ENCODE measurements at places on chromosomes 3 and 15.
A peak's percentile ranks its signal among the peaks of the same experiment; 100 is the strongest.

- no peak for DNase-seq
These were observed 7.4 kb downstream of the A4GNT start for GRCh38 chr3:138124706-138125355.

GRCh38 chr3:170564664-170565063 lies 21.2 kb downstream of the SLC7A14 start:
- no peak for DNase-seq

- no peak for DNase-seq
These were observed 98.3 kb downstream of the CYP19A1 start for GRCh38 chr15:51240066-51240465.

GRCh38 chr3:123807820-123808219 lies 76.3 kb downstream of the MYLK start:
- no peak for DNase-seq

DNA sequence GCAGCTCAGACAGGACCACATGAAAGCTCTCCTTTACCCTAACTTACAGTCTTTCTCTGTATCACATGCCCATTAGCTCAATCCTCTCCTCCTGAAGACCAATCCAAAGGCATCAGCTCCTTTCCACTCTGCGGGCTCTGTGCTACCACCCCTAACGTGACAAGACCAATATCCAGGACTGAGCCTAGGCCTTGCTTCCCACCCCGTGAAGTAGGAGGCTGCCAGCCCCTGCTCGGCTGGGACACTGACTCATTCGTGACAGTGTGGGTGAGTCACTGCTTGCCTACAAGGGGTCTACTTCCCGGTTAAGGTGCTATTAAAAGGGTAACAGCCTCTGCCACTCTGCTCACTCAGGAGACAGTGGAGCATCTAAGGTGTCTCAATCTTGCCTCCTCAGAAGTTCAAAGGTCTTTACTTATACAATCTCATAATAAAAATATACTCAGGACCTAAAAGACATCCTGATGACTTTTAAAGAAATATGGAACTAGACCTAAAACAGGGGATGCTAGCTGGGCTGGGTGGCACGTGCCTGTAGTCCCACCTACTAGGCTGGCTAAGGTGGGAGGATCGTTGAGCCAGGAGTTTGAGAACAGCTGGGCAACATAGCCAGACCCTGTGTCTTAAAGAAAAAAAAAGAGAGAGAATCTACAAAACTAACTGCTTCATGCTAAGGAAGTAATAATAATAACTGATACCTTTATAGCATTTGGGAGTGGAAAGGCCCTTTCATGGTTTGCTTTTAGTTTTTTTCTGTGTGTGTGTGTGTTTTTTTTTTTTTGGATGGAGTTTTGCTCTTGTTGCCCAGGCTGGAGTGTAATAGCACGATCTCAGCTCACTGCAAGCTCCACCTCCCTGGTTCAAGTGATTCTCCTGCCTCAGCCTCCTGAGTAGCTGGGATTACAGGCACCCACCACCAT lies 55.0 kb downstream of the TMEM44 start:
- no peak for DNase-seq

DNA sequence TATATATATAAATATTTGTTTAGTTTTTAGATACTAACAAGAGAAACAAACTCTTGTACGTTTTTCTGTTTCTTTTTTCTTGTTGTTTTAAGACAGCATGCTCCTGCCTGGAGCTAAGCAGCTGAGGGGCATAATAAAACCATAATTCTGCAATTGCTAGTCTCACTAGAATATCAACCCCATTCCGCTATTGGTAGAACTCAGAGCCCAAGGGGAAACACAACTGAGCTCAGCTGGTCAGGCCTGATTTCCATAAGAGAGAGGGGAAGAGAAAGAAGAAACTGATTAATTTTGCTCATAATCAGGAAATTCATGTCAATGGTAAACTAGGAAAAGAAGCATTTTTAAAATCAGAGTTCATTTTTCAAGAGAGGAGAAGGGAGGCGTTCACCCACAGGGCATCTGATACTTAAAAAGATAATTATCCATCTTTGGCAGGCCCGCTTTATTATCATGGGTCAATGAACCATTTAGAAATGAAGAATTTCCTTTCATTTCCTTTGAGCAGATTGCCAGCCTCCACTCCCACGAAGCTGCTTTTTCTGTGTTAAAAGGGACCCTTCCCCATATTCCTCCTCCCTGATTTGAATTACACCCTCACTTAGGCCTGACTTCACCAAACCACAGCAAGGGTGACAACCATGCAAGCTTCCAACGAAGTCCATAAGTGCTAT lies 965.3 kb upstream of the CFAP20DC start:
- DNase-seq: no peak

- no peak for DNase-seq
These were observed 279.1 kb upstream of the TTC14 start for GRCh38 chr3:180322829-180323228.

DNA sequence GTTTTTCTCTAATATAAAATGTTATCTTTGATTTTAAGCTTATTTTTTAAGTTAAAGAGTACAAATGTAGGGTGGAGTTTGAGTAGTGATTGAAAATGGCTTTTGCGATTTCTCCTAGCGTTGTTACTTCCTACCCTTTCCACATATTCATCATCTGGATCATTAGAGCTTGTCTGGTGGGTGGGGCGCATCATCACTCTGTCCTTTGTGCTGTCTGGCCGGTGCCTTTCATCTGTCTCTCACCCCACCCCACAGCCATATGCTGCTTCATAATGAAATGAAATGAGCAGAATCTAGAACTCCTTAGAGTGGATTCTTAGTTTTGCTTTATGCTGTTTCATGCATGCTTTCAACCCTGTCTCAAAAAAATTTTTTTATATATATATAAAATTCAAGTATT lies 44.3 kb downstream of the ATP1B3 start:
- DNase-seq: no peak

- peak; percentile 73 for DNase-seq
These were observed 23.1 kb downstream of the EPM2AIP1 start for GRCh38 chr3:36969540-36970432.

DNA sequence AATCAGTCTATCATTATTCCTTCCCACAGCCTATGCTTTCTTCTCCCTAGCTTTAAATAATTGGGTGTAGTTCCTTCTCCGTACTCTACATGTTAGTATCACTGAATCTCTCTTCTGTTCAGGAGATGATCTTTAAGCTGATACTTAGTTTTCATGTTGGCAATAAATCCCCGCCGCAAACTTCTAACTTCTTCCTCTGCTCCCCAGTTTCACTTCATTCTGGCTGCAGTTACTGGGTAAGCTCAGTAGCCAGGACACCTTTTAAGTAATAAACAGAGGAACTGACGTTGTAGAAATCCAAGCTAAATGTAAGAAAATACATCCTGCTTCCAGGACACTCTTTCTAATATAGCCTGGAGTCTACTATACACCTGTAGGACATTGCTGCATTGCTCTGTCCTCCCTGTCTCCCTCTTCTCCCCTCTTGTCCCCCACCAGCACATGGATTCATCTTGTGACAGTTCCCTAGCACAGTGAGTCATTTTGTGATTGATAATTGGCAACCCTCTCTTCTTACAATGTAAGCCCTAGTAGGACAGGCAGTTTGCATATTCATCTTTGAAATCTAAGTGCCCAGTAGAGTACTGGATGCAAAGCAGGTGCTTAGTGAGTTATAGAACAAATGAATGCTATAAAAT lies 598.2 kb downstream of the UNC13C start:
- no peak for DNase-seq

DNA sequence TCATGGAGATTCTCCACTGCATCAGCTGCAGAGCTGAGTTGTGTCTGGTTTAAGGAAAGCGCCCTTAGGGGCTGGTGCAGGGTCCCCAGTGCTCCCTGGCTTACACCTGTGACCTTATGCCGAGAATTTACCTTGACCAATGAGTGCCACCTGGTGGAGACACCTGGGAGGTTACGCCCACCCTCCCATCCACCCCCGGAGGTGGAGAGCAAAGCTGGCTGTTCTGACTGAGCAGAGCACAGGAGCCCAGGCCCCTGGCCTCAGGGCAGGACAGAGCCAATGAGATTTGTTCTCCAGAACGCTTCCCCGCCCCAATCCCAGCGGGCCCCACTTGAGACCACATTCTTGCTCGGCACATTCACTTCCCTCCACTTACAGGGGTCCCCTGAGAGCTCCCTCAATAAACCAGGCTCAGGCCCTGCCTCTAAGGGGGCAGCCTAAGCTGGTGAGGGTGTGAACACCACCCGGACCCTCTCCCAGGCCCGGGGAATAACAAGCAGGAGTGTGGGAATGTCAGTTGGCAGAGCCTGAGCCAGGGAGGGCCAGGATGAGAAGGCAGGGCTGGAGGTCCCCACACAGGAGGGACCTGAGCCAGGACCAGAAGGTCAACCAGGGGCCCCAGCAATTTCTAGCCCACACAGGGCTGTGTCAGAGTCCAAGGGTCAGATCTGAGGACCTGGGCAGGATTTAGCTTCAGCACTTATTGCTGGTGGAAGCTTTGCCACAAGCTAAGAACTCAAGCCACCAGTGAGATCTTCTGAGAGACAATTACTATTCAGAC lies 117.1 kb downstream of the TPRA1 start:
- DNase-seq: no peak

DNA sequence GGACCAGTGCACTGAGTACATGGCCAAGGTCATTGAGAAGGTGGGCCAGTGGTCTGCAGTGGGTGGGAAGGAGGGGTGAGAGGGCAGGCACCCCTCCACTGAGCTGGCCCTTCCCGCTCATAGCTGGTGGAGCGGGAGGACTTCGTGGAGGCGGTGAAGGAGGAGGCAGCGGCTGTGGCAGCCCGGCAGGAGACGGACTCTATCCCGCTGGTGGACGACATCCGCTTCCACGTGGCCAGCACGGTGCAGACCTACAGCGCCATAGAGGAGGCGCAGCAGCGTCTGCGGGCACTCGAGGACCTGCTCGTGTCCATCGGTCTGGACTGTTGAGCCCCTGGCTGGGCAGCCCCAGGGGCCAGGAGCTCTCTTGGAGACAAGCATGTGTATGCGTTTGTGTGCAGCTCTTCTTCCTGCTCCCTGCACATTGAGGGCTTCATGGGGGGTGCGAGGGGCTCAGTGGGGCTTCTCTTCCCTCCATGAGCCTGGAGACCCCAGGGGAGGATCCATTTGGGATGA lies 7.5 kb downstream of the ABTB1 start:
- DNase-seq: no peak

DNA sequence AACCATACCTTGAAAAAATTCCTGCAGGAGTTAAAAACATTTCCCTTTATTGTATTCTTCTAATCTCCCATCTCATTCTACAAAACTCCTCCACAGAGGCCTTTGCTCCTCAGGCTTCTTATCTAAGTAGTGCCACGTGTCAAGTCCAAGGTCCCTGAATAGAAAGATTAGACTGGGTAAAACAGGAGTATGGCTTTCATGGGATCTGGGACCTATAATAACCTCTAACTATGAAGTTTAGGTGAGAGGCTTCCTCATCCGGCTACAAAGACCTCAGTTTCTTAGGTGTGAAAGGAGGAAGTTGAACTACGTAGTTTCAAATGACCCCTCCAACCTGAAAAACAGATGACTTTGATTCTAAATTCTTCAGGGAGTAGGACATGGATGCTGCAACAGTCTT lies 20.0 kb downstream of the GPR15 start:
- no peak for DNase-seq

GRCh38 chr3:123067689-123068600 lies 1.1 kb downstream of the PDIA5 start:
- peak; percentile 2 for DNase-seq

- no peak for DNase-seq
These were observed 40.1 kb downstream of the FLNB start for GRCh38 chr3:58048301-58048700.

GRCh38 chr15:32674681-32675080 lies 33.2 kb downstream of the SCG5 start:
- DNase-seq: no peak

DNA sequence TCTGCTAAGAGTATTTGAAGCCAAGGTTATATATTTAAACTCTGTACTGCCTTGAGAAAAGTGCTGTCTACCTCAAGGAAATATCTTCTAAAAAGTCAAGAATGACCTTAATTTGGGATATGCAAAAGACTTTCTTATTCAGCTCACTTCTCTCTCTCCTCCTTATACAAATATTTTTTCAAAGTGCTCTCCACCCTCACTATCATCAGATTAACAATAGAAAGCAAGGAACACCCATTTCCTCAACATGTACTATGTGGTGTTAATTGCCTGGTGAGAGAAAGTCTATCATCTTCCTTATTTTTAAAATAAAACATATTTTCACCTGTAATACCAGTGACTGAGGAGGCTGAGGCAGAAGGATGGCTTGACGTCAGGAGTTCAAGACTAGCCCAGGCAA lies 44.4 kb upstream of the RSL24D1 start:
- no peak for DNase-seq

- DNase-seq: no peak
These were observed 1.3 kb downstream of the RNU5B-1 start for GRCh38 chr15:65305776-65306175.

GRCh38 chr3:154060238-154061000 lies 60.8 kb upstream of the ARHGEF26 start:
- DNase-seq: no peak

DNA sequence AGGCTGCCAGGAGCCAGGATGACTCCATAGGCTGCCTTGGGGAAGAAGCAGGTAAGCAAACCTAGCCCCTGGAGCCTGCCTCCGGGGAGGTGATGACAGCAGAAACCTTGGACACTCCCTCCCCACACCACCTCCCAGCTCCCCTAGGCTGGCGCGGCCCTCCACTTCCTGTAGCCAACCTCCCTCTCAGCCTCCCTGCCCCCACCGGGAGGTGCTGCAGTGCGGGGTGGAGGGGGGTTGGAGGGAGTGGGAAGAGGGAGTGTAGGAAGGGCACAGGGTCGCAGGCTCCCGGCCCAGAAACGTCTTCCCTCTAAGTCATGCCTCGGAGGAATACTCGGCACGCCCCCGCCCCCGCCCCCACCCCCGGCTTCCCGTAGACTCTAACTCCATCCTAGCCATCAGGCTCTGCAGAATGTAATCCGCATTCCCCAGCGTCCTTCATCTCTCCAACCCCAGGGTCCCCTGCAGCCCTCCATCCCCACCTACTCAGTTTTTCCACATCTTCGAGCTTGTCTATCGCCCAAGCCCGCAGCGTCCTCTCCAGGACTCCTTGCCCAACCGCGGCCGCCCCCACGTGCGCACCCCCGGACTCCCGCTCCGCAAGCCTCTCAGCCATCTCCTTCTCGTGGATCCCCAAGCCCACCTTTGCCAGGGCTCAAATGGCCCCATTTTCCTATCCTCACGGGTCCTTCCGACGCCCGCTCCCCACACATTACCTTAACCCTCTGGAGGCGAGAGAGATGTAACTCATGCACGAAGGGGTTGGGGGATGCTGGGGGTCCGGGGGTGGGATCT lies 528 bp downstream of the LPCAT4 start:
- DNase-seq: peak; percentile 51

GRCh38 chr3:49780080-49780974 lies 6.0 kb downstream of the IP6K1 start:
- DNase-seq: no peak

GRCh38 chr3:64290161-64290560 lies 64.9 kb upstream of the PRICKLE2 start:
- no peak for DNase-seq

GRCh38 chr15:39685999-39686613 lies 96.5 kb downstream of the FSIP1 start:
- peak; percentile 59 for DNase-seq

- DNase-seq: no peak
These were observed 106.5 kb downstream of the ECT2 start for GRCh38 chr3:172856795-172857742.
